ENCODE measurements at places on chromosomes 5 and 9.

GRCh38 chr5:144237851-144238250 is 67.2 kb downstream of the KCTD16 start:
- no peak for DNase-seq

- no peak for DNase-seq
These were observed 13.5 kb downstream of the COL5A1 start for GRCh38 chr9:134655101-134655500.

DNA sequence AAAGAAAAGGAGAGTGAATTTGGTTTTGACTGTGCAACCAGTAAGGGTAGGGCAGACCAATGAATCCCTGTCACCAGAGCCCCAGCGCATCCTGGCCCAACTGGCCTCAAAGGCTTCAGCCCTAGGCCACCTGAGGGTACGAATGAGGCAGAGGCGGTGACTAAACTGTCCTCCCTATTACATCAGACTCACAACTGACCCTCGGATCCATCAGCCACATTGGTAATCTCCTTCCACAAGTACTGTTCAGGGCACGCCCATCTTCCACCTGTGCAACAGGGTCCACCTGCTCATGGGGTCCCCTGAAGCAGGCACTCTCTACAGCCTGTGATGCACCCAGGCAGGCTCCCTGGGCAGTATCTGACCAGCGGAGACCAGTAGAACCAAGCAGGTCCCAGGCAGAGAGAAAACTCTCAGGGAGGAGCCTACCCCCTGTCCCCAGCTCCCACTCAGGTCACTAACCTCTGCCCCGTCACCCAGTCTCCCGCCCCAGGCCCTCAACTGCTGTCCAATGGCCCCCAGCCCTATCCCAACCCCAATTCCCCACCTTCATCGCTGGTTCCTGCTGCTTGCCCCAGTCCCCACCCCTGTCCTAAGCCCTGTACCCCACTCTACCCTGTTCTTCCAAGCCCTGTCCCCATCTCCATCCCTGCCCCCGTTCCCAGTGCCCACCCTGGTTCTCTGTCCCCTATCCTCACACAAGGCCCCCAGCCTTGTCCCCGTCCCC is 904 bp downstream of the EDF1 start:
- DNase-seq = no peak

GRCh38 chr5:109743770-109744212 is 54.1 kb downstream of the MAN2A1 start:
- DNase-seq = peak; percentile 89

DNA sequence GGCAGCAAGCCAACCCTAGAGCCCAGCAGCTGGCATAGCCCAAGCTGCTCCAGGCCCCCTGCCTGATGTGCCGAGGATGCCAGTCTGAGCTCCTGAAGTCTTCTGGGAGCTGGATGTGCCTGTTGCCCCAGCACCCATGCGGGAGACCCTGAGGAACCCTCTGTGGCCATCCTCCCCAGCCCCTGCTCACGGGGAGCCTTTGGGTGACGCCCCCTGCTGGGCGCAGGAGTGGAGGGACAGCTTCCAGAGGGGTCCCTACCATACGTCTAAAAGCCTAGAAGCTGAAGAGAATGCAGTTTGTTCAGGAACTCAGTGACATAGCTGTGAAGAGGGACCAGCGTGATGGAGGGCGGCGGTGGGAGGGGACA is 33.1 kb upstream of the MVB12B start:
- no peak for DNase-seq

GRCh38 chr9:7982907-7983306 is 183.3 kb upstream of the DMAC1 start:
- no peak for DNase-seq

- peak; percentile 24 for DNase-seq
These were observed 32.0 kb upstream of the ADAM19 start for GRCh38 chr5:157607371-157608161.

- DNase-seq = no peak
These were observed 208.0 kb upstream of the ARRDC3 start for GRCh38 chr5:91591076-91591475.

DNA sequence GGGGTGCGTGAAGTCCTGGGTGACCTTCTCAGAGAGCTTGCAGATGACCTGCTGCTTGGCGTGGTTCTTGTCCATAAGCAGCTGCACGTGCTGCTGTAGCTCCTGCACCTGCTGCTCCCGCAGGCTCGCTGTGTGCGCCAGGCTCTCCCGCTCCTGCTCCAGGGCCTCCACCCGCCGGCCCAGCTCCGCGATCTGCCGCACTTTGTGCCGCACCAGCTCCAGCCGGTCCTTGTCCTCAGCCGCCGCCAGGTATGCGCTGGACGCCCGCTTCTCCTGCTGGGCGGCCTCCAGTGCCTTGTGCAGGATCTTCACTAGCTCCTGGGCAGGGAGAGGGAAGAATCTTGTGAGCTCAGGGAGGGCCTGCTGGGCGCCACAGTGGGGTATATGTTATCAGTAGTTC is 28.5 kb upstream of the CORO2A start:
- no peak for DNase-seq

DNA sequence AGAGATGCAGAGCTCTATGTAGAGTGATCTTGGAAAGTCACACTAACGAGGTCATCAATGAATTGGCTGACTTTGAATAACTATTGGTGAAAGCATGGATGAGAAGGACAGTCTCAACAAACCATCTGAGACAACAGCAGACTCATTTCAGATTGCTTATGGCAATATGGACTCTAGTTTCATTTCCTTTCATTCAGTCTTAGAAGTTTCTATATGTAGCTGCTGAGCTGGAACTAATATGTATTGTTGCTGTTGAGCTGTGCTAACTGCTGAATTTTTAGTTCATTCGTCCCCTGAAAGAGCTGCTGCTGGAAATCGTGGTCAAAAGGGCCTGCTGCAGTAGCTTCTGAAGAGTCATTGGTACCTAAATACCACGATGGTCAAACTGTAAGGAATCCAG is 31.3 kb downstream of the TNFSF15 start:
- no peak for DNase-seq

DNA sequence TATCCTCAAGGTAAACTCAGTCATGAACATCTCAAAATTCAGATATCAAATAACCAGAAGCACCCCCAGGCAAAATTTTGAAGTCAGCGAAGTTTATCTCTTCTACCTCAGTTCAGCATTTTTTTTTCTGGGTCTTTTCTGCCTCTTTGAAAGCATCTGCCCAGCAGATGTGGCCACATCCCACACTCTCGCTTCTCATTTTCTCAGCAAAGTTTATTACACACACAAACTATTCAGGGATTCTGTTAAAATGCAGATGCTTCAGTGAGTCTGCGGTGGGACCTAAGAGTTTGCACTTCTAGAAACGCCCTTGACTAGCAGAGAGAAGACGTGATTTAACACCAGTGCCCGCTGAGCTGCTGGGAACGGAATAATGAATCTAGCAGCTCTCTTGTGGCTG is 19.3 kb downstream of the RASEF start:
- DNase-seq = no peak

GRCh38 chr9:99072040-99072394 is 32.9 kb upstream of the TGFBR1 start:
- DNase-seq = no peak

DNA sequence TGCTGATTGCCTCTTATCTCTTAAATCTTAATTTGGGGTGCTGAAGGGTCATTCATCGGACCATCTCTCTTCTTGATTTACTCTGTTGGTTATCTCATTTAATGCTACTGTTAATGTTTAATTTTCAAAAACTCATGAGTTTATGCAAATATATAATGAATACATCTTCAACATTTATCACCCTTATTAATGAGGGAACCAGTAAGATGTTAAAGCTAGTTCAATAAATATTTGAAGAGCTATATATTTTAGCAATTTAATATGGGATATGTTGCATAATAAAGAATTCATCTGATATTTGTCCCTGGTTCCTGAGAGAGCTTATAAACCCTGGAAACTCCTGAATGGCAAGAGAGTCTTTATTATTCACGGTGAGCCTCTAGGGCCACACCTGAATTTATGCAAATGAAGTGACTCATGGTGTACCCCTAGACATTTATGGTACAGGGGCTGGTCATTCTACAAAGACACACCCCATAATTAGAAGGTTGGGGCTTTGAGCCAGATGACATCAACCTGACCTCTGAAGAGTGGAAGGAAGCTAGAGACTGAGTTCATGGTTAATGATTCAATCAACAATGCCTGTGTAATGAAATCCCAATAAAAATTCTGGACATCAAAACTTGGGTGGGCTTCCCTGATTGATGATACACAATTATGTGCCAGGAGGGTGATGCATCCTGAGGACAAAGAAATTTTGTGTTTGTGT is 339.5 kb upstream of the ZNF608 start:
- DNase-seq = no peak

DNA sequence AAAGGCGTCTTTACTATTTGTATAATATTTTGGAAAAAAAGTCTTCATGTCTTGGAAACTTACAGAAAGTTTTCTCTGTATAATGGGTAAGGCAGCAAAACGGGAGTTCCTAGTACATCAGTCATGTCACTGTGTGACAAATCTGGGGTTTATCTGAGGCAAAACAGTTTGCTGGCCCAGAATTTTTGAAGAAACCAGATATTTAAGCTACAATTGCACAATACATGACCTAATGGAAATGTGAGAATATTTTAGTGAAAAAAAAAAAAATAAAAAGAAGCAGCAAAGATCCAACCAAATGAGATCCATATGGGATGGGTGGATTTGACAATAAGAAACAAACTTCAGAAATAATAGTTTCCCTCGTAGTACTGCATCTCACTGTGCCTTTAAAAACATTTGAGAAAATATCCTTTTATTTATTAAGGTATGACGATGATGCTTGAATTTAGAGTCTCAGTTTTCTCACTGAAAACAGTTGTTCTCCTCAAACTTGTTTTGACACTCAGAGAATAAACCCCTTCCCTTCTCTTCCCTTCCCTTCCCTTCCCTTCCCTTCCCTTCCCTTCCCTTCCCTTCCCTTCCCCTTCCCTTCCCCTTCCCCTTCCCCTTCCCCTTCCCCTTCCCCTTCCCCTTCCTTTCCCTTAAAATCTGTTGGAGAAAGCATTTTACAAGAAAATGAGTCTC is 180.5 kb upstream of the TUT7 start:
- DNase-seq = no peak

DNA sequence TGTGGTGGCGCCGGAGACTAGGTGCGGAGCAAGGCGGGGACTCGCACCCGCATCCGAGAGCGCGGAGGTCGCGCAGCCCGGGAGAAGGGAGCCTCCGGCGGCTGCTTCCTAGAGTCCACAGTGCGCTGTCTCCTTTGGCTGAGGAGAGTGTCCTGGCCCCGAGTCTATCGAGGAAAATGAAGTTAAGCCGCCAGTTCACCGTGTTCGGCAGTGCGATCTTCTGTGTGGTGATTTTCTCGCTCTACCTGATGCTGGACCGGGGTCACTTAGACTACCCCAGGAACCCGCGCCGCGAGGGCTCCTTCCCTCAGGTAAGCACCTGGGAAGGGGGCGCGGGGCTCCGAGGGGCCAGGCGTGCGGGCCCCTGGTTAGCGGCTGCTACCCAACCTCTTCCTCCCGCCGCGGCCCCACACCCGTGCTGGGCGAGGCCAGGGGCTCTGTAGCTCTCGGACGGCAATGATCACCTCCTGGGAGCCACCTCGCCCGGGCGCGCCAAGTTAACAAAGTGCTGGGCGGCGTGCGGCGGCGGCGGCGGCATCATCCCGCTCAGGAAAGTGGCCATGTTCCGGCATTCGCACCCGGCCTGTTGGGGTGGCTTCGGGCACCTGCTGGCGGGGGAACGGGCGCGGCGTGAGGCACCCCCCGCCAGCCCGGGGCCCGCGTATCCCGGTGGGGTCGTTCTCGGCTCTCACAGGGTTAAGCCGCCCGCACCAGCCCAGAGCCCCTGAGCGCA is 681 bp downstream of the MAN2A1 start:
- no peak for DNase-seq

DNA sequence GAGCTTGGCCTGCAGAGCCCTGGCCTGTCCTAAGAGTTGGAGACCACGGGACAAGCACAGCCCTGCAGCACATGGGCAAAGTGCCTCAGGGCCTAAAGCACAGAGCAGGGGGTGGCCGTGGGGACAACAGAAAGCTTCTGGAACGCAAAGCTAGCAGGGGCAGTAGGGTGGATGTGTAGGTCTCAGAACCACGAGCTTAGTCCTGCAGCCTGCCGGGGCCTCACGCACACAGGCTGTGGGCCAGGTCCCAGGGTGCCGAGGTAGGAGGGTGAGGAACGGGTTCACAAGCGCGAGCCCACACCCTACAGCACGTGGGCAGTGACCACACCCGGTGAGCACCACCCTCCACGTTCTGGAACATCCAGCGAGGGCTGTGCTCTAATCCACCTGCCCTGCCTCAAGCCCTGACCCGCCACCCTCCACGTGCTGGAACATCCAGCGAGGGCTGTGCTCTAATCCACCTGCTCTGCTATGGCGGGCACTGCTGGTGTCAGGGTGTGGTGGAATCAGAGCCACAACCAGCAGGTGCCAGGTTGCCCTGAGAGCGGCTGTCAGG is 9.3 kb downstream of the CLPTM1L start:
- DNase-seq = no peak

GRCh38 chr9:75092766-75093165 is 4.5 kb downstream of the OSTF1 start:
- DNase-seq = no peak

GRCh38 chr5:135204151-135204600 is 170.1 kb upstream of the PITX1 start:
- no peak for DNase-seq

- no peak for DNase-seq
These were observed 5.2 kb upstream of the NKD2 start for GRCh38 chr5:1003296-1003937.

- DNase-seq = no peak
These were observed 220.0 kb downstream of the GLIS3 start for GRCh38 chr9:4079906-4080305.

- DNase-seq = no peak
These were observed 11.9 kb downstream of the AGTPBP1 start for GRCh38 chr9:85729882-85730281.

DNA sequence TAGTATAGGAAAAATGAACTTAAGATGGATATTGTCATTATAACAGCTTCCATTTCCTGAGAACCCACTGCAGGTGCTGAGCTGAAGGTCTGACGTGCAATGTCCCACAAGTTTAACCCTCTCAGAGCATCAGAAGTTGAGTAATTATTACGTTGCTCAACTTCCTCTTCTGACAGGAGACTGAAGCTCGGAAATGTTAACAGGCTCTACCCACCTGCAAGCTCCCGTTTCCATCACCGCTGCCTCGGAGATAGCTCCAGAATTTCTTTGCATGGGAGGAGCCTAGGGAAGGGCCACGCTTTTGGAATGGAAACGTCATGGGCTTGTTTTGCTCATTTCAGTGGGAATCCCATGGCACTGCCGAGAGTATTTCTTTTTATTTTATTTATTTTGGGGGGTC is 1.0 kb upstream of the NTMT1 start:
- no peak for DNase-seq

- no peak for DNase-seq
These were observed 138.1 kb upstream of the COL5A1 start for GRCh38 chr9:134503301-134504105.

DNA sequence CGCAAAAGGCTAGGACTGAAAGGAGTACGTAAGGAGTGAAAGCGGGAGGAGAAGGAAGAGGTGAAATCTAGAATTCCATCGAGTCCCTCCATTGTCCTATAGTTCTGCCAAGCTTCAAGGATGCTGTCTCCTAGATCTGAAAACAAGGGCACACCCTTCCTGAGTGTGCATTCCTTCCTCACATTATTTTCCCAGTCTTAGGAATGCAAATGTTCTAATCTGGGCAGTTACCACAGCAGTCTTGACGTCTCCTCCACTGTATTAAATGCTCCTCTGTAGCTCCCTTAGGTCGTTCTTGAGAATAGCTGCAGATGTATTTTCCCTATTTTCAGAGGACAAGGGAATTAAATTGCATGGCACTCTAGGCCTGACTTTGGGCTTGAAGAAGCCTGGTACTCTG is 127.6 kb downstream of the SLIT3 start:
- no peak for DNase-seq
